Activated CD8-positive, alpha-beta memory T cell treated with anti-CD3 and anti-CD28 coated beads, Interleukin-2, amount 50 U/mL, for 4 hours (primary cell): ENCODE measurements at places on chromosomes 16 and 17.

DNA sequence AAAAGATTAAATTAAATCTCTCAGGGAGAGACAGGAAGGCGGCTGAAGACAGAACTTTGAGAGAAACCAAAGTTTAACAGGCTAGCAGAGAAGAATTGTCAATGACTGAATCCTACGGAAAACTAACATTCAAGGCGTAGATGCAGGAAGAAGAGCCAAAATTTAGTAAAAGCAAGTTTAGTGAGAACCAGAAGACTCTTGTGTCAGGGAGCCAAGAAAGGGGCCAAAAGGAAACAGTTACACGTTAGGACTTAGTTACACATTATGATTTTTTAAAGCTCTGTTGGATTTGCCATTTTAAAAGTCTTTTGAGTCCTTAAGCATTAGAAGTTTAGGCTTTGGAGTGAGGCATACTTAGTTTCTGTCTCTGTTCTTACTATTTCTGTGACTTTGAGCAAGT, 164.6 kb downstream of the CHD9 start:
- no peak for DNase-seq

GRCh38 chr17:29004081-29004692, 1.6 kb downstream of the SEZ6 start:
- no peak for DNase-seq

- DNase-seq: no peak
Observed at GRCh38 chr16:67652578-67653127, 7.4 kb downstream of the ACD start.

DNA sequence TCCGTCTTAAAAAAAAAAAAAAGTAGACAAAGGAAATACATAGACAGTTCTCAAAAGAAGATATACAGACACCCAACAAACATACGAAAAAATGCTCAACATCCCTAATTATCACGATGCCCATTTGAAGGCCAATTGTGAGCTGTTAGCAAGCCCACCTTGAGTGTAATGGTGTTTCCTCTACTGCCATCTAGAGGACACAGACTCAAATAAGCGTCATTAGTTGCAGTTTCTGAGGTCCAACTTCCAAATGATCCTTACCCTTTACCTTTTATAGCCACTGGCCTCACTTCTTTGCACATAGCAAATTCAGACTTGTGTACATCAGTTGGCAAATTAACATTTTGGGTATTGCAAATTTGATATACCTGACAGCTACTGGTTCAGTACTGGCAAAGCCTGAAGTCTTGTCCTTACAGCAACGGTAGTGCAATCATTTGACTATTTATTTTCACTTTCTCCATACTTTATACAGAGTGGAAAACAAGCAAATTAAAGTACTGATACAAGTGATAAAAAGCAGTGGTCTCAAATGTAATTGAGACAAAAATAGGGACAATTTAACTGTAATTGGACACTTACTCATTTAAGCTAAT, 536.3 kb upstream of the EEF2KMT start:
- no peak for DNase-seq

DNA sequence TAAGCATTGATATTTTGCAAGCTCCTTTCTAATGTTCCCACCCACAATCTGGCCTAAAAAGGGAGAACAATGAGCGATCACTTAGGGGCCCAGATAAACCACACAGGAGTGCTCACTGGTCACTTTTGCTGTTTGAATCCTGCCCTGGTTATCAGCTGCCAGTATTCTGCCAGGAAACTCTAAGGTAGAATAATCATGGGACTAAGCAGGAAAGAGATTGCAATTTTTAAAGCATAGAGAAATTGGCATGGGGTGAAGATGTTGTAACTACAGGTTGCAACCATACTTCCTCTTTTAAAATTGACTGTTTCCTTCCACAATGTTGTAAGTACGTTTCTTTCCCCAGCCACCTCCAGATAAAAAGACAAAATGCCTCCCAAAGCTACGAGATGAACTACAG, 251.2 kb upstream of the CDH11 start:
- no peak for DNase-seq

- no peak for DNase-seq
Observed at GRCh38 chr16:48681520-48681919, 71.5 kb upstream of the N4BP1 start.

GRCh38 chr16:2204416-2205103, 694 bp upstream of the MLST8 start:
- no peak for DNase-seq

- no peak for DNase-seq
Observed at GRCh38 chr17:28518578-28518977, 12.4 kb downstream of the FOXN1 start.

- no peak for DNase-seq
Observed at GRCh38 chr16:4486126-4486893, 10.1 kb downstream of the HMOX2 start.

- no peak for DNase-seq
Observed at GRCh38 chr16:23282568-23282967, 19.5 kb upstream of the SCNN1B start.

- DNase-seq: no peak
Observed at GRCh38 chr17:67994817-67995569, 1.3 kb downstream of the C17orf58 start.

DNA sequence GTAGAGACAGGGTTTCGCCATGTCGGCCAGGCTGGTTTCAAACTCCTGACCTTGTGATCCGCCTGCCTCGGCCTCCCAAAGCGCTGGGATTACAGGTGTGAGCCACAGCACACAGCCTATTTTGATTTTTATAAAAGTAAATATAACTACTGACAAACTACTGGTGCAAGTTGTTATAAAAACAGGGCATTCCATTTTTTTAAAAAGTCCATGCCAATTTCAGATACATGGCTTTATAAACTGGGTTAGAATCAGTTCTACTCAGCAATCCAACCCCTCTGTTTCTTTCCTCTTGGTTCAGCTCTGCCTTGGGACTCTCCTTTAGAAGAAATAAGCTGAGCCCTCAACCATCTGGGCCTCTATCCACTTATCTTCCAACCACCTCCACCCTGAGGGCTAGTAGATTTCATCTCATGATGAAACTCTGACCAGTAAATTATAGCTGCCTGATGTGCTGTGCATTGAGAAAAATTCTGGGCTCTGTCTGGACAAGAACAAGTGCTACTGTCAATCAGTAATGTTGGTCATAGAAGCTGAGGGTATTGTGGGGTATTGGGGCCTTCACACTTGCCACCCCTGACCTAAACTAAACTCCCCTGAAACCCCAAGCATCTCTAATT, 10.2 kb downstream of the RANBP10 start:
- no peak for DNase-seq

GRCh38 chr16:14098081-14098480, 27.0 kb downstream of the MRTFB start:
- DNase-seq: no peak

DNA sequence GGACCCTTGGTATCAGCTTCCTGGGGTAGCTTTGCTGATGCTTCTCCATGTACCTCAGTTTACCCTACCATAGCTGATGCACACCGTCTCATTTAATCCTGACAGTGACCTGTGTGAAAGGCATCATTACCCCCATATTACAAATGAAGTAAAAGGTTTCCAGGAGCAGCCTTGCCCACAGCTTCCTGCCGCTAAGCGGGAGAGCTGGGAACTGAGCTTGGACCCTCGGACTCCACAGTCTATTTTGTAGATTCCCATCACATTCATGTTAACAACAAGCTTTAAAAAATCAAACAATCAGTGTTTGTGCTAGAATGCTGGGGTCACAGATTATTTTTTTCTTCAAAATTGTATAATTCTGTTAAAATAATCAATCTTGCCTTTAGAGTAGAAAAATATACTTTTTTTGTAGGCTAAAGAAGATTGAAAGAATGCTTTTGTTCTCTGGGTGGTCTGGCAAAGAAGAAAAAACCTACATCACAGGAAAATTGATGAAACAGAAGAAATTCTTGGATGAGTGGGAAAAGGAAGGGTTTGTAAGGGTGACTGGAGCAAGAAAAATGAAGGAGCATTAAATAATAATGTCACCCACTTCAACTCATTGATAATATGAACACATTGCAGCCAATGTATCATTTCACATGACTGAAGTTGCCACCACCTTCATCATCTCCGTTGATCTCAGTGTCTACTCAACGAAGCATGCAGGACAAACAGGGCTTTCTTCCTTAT, 9.5 kb upstream of the USP10 start:
- no peak for DNase-seq

DNA sequence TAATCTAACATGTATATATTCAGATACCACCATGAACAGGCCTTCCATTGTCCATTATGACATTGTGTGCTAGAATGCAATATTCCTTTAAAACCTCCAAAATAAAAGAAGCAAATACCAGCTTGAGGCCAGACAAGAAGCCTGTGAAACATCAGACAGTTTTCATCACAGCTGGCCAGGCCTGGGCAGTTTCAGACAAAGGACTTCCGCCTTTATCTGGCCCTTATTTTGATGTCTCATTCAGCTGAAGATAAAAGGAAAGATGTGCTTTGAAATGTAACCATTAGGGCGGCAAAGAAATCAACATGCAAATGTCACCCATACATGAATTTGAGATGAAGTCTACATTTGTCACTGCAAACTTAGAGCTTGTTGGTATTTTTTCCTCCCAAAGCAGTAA, 737.5 kb downstream of the KCNJ2 start:
- DNase-seq: no peak

- peak; percentile 99 for DNase-seq
Observed at GRCh38 chr16:87492721-87493607, at the start of gene ZCCHC14. ZCCHC14 (minus strand) TSS chr16:87493024; CDS start chr16:87492238, 786 bp downstream.

GRCh38 chr17:59154292-59154720, 680 bp downstream of the SKA2 start:
- peak; percentile 26 for DNase-seq

- DNase-seq: no peak
Observed at GRCh38 chr16:53530046-53530445, 27.0 kb upstream of the AKTIP start.

GRCh38 chr17:48576479-48577309, 1.5 kb downstream of the HOXB4 start:
- no peak for DNase-seq

GRCh38 chr16:11672206-11673090, 4.2 kb downstream of the SNN start:
- no peak for DNase-seq

DNA sequence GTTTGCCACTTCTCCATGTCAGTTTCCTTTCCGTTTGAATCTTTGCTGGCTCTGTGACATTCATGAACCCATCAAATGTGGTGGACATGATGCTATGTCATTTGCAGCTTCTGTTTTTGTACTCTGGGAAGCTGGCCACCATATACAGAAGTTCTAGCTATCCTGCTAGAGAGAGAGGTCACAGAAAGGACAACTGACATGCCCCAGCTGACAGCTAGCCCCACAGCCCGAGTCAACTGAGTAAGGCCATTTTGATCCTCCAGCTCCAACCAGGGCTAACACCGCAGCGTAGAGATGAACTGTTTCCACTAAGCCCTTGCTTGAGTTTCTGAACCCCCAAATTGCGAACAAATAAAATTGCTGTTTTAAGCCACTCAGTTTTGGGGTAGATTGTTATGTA, 33.8 kb downstream of the CCDC42 start:
- no peak for DNase-seq

DNA sequence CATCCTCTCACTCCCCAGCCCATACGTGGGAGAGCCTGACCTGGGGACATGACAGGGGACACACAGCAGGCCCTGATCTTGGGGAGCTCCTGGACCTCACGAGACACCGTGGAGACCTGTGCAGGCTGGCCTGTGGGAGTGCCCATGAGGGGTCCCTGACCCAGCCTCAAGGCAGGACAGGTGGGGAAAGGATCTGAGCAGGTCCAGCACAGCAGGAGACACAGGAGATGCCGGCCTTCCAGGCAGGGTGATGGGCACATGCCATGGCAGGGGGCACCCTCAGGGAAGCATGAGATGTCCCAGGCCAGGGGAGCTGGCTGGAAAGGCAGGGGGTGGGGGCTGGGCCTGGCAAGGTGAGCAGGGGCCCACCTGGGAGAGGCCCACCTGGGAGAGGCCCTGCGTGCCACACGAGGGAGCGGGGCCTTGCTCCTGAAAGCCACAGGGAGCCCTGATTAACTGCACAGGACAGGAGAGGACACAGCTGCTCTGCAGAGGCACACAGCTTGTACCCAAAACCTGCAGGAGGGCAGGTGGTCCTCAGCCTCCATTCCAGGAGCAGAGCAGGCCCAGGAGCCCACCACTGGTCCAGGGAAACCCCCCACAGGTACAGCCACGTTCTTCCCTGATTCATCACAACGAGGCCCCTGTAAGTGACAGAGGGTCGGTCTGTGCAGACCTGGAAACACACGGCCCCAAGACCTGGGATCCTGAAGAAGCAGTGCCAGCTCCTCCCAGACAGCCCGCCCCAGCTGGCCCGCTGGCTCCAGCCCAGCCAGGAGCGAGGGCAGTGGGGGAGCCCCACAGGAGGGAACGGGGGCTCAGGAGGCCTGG, 26.6 kb upstream of the KRT17 start:
- DNase-seq: no peak

- peak; percentile 26 for DNase-seq
Observed at GRCh38 chr16:21684199-21684598, 20.4 kb downstream of the OTOA start.

DNA sequence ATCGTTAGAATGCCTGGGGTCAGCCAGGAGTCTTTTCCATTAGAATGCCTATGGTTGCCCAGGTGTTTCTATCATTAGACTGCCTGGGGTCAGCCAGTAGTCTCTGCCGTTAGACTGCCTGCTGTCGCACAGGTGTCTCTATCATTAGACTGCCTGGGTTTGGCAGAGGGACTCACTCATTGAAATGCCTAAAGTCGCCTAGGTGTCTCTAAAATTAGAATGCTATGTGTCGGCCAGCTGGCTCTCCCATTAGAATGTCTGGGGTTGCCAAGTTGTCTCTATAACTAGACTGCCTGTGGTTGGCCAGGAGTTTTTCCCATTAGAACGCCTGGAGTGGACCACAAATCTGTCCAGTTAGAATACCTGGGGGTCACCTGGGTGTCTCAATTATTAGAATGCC, 2266.5 kb downstream of the TP53TG3F start:
- DNase-seq: no peak

- no peak for DNase-seq
Observed at GRCh38 chr16:4180511-4180910, 61.4 kb downstream of the SRL start.

DNA sequence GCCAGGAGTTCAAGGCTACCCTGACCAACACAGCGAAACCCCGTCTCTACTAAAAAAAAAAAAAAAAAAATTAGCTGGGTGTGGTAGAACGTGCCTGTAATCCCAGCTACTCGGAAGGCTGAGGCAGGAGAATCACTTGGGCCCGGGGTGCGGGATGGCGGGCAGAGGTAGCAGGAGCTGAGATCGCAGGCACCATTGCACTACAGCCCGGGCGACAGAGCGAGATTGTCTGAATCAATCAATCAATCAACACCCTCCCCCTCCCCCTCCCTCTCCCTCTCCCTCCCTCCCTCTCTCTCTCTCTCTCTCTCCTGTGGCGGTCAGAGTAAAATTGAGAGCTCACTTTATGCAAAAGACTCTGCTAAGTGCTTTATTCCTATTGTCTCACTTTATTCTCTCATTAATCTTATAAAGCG, 1.2 kb downstream of the HSDL1 start:
- no peak for DNase-seq
